Mononuclear cell (primary cell): ENCODE measurements at places on chromosomes 6 and 20. TPM values are rescaled to one million over a fixed set of nuclear protein-coding genes. Genes with fewer than 3 reads are reported as not detected.

PLCB1 gene
- total RNA-seq, result 14.6 TPM

SIRPB2 gene
- 8.8 TPM for total RNA-seq

HCRTR2 gene
- total RNA-seq, result not detected

RAET1L gene
- total RNA-seq, result 0.10 TPM

ENTPD6 gene
- total RNA-seq, result 30.6 TPM

CTCFL gene
- total RNA-seq, result not detected

TNFRSF21 gene
- 5.2 TPM for total RNA-seq

BMP6 gene
- total RNA-seq, result 7.7 TPM

PIGT gene
- 57.9 TPM for total RNA-seq

FAM162B gene
- not detected for total RNA-seq

GRIK2 gene
- not detected for total RNA-seq

BPIFB2 gene
- total RNA-seq, result not detected

MAK gene
- 0.42 TPM for total RNA-seq

LRRC1 gene
- 0.73 TPM for total RNA-seq

DCBLD1 gene
- 3.6 TPM for total RNA-seq

SLC35F1 gene
- total RNA-seq, result not detected

ADGRF1 gene
- 0.10 TPM for total RNA-seq

PAK5 gene
- not detected for total RNA-seq

VWA7 gene
- 0.31 TPM for total RNA-seq

ASIP gene
- 1.3 TPM for total RNA-seq

STX16 gene
- total RNA-seq, result 90.3 TPM

C6orf58 gene
- not detected for total RNA-seq

THBD gene
- total RNA-seq, result 82.1 TPM

ARG1 gene
- not detected for total RNA-seq

BPIFA1 gene
- not detected for total RNA-seq

OLIG3 gene
- not detected for total RNA-seq

USP49 gene
- 3.5 TPM for total RNA-seq

CCN6 gene
- total RNA-seq, result not detected

CST4 gene
- total RNA-seq, result not detected

SLC17A9 gene
- total RNA-seq, result 2.0 TPM

FOXS1 gene
- total RNA-seq, result not detected

SLC16A10 gene
- 11.2 TPM for total RNA-seq

MARCKS gene
- 48.4 TPM for total RNA-seq
